ENCODE measurements at places on chromosomes 1 and 21.

GRCh38 chr1:196090226-196090625 lies 518.0 kb downstream of the KCNT2 start:
- no peak for DNase-seq

DNA sequence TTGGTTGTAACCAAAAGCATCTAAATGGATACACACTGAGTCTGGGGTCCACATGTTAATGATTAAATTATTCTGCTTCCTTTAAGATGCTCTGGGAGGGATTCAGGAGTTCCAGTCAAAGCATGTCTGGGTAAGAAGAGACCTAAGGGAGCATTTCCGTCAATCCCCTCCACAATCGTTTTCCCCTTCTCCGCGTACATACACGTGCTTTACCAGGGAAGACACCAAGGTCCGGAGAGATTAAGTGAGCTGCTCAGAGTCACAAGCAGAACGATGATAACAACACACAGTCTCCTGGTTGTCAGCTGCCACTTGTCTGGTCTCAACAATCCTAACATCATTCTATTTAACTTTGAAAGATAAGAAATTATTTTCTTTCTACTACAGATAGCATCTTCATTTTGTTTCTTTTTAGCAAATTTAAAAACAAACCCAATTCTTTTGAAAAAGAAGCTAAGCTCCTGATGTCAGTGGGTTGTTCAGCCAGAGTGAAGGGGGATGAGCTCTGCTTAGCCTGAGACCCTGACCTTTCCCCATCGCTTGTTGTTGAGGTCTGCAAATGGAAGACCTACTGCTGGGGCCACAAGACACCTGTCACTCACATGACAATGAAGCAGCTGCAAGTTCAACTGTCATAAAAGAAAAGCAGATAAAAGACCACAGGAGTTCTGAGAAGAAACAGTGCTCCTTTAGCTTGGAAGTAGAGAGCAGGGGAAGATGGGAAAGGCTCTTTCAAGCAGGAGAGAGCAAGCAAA lies 4.5 kb downstream of the PAFAH2 start:
- DNase-seq, result no peak

GRCh38 chr1:206534552-206534951 lies 27.2 kb downstream of the RASSF5 start:
- DNase-seq, result no peak

- DNase-seq, result no peak
These were observed 659 bp downstream of the FAF1 start for GRCh38 chr1:50959303-50959912.

- no peak for DNase-seq
These were observed 147.8 kb downstream of the OMA1 start for GRCh38 chr1:58398714-58399113.

DNA sequence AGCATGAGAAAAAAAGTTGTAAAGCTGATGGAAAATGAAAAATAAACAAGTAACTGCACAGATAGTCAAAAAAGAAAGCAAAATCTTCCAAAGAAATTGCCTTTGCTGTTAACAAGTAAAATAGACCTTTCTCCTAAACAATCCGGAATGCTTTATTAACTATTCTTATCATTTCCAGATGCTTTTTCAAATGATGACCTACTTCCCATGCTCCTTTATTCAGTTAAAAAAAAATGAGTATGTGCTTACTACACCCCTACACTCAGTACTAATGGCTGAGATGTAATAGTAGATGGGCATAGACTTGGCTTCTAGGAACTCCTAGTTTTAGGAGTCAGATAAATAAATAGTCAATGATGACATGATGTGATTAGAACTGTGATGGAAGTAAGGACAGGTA lies 108.5 kb downstream of the NIBAN1 start:
- no peak for DNase-seq

DNA sequence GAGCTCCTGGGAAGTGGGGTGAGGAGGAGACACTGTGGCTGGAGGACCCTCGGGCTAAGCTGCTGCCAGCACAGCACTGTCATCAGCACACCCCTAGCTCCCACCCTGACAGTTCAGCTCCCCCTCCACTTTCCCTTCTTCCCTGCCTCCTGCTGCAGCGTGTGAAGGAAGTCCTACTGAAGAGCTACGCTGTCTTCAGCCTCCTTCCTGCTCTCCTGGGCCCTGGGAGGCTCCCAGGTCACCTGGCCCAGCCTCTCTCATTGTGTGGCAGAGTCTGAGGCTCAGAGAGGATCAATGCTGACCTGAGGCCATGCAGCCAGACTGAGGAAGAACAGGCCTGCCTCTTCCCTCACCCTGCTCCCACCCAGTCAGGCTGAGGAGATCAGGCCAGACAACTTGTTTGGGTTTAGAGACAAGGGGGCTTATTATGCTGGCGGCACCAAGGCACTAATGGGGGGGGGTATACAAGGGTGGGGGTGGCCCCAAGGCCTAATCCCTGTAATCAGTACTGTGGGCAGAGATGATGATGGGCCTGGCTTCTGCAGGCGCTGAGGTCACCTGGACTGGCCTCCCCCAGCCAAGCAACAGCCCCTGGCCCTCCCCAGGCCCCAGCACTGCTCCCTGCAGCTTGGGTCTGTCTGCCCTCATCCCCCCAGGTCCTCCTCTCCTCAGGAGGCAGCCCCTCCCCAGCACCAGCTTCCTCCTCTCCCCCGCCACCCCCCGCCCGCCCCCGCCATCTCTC lies 9.1 kb downstream of the NES start:
- DNase-seq, result no peak
